ENCODE measurements at places on chromosomes 1 and 21.

- no peak for DNase-seq
Observed at GRCh38 chr1:27377760-27378495, 3.3 kb upstream of the FCN3 start.

GRCh38 chr1:180173952-180174351, 19.3 kb downstream of the QSOX1 start:
- DNase-seq, result no peak

DNA sequence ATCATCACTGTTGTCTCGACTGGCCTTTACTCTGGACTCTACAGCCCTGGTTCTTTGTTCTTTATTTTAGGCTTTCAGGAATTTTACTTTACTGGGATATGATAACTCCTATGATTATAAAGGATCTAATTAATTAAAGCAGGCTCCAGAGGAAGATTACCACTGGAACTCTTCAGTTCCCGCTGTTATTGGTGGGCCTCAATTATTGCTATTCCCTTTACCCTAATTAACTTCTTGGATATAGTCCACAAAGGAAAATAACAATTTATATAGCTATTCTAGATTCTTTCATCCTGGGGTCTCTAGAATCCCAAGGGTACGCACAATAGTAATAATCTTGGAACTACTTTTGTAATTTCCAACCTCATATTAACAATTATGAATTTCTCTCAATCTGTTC, 8.5 kb upstream of the OVAAL start:
- DNase-seq, result no peak

- no peak for DNase-seq
Observed at GRCh38 chr1:87149241-87150041, 179.2 kb upstream of the LMO4 start.

GRCh38 chr1:118118469-118118868, 66.6 kb downstream of the SPAG17 start:
- DNase-seq, result no peak

GRCh38 chr1:53621144-53621543, 117.8 kb downstream of the GLIS1 start:
- no peak for DNase-seq

- no peak for DNase-seq
Observed at GRCh38 chr1:100462326-100463025, 75.5 kb upstream of the GPR88 start.

- no peak for DNase-seq
Observed at GRCh38 chr1:229305392-229305791, 34.5 kb downstream of the RAB4A start.

DNA sequence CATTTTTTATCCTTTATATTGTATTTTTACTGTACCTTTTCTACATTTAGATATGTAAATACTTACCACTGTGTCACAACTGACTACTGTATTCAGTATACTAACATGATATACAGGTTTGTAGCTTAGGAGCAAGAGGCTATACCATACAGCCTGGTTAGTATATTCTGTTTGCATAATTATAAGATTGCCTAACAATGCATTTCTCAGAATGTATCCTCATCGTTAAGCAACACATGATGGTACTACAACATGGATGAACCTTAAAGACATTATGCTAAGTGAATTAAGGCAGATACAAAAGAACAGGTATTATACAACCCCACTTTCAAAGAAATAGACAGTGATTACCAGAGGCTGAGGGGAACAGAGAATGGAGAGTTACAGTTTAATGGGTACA, 62.7 kb downstream of the RUSC1 start:
- no peak for DNase-seq

GRCh38 chr1:234768569-234769283, 158.7 kb upstream of the IRF2BP2 start:
- DNase-seq, result peak; percentile 76

GRCh38 chr1:211113566-211113965, 20.4 kb downstream of the KCNH1 start:
- DNase-seq, result no peak

- DNase-seq, result no peak
Observed at GRCh38 chr1:189212606-189213005, 1265.1 kb downstream of the BRINP3 start.

- no peak for DNase-seq
Observed at GRCh38 chr1:42847111-42847595, 740 bp downstream of the ZNF691 start.

DNA sequence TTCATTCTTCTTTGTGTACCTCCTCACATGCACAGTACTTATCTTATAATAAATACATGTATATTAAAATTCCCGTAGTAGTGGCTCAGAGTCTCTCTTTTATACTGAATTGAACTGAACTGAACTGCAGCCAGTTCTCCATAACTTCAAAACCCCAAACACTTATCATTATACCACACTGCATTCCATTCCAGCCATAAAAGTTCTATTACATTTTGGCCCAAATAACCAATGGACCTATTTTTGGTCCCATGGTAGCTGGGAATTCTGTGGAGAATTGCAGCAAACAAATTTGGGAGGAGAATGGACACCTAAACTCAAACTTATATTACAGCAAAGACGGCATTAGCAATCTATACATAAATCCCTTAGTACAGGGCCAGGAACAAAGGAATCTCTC, 86.6 kb upstream of the C1orf87 start:
- no peak for DNase-seq

All from kidney (tissue), 22 donors.